Activated CD4-positive, alpha-beta T cell treated with anti-CD3 and anti-CD28 coated beads, Interleukin-2, amount 50 U/mL, for 24 hours (primary cell): ENCODE measurements at places on chromosomes 5 and 9.

DNA sequence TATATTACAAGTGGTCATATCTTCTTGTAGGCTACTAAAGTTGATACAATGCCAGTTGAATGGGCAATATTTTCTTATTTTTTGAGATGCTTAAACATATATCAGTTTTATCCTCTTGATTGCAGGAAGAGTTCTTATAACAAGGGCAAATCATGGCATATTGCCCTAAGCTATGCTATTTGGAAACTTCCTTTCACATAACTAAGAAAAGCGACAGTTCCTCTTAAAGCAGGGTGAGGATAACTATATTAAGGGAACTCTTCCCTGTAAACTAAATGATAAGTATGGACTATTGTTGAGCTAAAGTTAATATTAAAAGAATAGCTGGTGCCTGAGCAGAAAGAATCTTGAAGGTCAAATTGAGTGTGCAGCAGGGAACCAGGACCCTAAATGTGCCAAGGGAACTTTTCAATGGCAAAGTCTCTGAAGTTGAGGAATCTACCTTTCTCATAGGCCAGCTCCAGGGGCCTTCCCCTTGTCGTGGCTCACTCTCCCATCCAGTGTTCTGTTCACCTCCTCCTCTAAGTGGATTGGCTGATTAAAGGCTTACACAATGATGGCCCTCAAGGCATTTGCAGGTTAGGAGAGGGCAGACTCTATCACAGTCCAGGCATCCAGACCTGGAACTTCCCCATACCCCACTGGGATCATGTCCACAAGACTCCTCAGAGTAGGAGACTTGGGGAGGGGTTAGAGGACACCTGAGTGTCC is 26.8 kb downstream of the FYB1 start:
- DNase-seq: no peak

DNA sequence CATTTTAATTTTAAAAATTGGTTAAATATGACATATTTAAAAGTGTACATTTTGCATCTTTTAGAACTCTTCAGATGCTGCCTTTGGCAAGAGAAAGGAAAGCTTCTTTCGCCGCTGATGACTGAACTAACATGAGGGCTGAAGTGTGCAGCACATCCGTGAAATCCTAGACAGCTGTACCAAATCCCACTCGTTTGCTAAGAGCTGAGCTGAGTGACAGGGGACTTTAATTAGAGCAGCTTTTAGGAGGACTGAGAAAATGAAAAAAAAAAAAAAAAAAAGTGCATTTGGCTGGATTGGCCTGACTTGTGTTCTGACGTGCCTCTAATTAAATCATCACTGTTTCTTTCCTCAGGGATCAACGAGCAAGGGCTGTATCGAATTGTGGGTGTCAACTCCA is 271.3 kb downstream of the ARHGAP26 start:
- no peak for DNase-seq

- no peak for DNase-seq
Measured at GRCh38 chr5:91266184-91266705, 116.9 kb downstream of the ARRDC3 start.

GRCh38 chr5:12367973-12368372 is 463.7 kb upstream of the CTNND2 start:
- no peak for DNase-seq

DNA sequence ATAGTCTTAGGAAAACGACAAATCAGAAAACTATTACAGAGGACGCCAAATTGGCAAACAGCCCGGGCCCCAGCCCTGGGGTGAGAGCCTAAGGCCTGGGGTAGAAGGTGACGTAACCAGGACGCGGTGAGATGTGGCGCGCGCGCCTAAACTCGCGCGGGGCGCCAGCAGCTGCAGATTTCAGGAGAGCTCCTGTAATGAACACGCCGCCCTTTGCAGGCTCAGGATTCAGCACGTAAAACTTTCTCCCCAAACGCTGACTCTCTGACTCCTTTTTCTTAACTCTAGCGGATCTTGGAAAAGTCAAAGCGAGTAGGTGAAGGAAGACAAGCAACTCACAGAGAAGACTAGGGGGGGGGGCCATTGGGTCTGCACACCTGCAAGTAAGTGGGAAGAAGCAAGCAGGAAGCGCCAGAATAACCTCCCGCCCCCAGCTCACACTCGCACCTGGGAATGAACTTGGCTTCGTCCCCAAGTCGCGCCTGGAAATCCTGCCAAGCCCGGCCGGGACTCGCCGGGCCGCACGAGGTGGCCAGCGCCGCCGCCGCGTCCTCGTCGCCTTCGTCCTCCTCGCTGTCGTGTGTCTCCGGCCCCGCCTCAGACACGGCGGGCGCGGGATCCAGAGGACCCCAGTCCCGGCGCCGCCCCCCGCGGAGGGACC is 822 bp downstream of the RASEF start:
- DNase-seq: no peak

DNA sequence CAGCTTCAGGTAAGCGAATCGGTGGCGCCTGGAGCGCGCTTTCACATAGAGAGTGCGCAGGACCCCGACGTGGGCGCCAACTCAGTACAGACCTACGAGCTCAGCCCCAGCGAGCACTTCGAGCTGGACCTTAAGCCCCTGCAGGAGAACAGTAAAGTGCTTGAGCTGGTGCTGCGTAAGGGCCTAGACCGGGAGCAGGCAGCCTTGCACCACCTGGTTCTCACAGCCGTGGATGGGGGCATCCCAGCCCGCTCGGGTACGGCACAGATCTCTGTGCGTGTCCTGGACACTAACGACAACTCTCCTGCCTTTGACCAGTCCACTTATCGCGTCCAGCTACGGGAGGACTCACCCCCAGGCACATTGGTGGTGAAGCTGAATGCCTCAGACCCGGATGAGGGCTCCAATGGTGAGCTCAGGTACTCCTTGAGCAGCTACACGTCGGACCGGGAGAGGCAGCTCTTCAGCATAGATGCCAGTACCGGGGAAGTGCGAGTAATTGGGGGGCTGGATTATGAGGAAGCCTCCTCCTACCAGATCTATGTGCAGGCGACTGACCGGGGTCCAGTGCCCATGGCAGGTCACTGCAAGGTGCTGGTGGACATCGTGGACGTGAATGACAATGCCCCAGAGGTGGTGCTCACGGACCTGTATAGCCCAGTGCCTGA is 1.1 kb downstream of the PCDHAC2 start:
- DNase-seq: no peak

GRCh38 chr9:137448602-137448962 is 7.4 kb upstream of the ENTPD8 start:
- no peak for DNase-seq

DNA sequence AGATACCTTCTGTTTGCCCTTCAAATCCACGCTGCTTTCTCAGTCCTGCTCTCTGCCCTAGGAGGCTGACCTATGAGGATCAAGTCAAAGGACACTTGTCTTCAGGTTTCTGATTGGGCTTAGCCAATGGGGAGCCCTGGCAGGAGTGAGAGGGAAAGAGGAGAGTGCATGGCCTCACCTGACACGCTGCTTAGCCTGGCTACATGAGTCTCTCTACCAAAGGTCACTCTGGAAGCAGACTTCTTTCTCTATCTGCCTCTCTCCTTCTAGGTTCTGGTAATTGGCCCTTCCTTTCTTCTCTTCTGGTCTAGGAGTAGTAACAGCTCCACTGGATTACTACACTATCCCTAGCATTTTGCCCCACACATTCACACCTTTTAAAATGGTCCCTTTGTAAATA is 13.1 kb downstream of the ARSB start:
- DNase-seq: no peak

DNA sequence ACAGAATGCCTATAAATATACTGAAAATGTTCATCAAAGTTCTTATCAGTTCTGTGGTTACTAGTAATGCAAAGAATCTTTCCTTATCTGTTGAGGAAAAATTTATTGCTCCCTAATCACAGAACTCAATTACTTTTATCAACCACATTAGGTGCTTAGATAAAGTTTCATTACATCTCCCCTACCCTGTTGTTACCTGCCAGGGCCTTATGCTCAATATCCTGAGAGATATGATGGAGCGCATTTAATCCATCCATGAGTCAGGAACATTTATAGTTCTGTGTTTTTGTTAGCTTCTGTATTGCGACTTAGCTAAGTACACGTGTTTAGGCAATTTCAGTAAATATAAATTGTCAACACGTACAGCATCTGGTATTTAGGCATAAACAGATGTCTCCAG is 164.3 kb upstream of the ST8SIA4 start:
- no peak for DNase-seq

DNA sequence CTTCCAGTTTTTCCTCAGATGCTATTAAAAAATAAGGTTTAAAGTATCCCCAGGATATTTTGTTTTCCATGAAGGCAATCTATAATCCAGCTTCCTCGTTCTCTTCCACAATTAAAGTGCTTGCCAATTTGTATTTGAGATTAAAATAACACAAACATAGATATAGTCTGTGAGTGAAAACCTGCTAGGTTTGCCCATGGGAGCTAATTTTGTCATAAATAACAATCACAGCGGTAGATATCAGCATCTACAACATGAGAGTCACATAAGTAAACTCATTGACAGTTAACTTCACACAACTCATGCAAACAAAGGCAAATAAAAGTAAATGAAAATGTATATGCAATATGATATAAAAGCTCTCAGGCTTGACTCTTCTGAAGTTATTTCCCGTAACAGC is 29.2 kb upstream of the RASGRF2 start:
- DNase-seq: no peak

DNA sequence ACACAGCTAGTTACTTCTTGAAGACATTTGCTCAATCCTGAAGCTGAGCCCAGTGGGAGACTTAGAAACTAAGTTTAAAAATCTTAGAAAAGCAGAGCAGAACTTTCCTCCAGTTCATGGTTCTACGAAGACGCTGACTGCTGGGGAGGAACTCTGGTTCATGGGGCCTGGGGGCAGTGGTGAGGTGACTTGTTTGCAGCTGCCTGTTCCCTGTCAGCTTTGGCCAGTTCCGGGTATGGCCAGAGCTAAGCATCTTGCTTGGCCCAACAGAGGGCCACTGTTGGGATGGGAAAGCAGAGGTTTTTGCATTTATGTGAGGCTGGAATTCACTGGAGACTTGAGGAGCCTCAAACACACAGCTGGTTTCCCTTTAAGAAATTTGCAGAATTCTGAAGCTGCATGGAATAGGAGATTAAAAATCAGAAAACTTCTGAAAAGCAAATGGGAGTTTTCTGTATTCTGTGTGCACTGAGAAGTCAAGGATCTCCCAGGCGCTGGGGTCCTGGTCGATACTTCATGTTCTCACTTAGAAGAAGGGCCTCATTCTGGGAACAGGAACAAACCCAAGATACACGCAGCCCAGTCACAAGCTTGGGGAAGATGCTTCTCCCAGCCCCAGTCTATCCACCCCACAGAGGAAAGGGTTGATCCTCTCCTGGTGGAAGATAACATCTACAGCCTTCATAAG is 10.6 kb upstream of the HMHB1 start:
- DNase-seq: no peak

DNA sequence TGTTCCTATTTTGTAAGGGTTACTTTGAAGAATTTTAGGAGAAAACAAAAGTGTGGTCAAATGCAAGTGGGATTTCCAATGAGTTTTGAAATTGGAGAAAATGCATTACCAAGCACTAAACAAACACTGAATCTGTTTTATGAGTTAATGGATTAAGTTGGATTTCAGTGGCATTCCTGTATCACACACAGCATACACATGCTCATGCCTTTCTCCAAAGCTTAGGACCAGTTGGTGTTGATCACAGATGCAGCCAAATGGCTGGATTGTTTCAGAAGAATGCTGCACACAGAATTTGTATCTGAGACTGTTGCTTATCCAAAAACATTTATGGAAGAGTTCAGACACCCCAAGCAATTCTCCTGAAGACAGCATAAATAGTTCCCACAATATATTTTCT is 611.1 kb downstream of the ACTL7B start:
- DNase-seq: no peak

- DNase-seq: no peak
Measured at GRCh38 chr5:7927466-7928375, 58.8 kb downstream of the MTRR start.

- no peak for DNase-seq
Measured at GRCh38 chr5:159420940-159421339, 90.7 kb upstream of the IL12B start.

DNA sequence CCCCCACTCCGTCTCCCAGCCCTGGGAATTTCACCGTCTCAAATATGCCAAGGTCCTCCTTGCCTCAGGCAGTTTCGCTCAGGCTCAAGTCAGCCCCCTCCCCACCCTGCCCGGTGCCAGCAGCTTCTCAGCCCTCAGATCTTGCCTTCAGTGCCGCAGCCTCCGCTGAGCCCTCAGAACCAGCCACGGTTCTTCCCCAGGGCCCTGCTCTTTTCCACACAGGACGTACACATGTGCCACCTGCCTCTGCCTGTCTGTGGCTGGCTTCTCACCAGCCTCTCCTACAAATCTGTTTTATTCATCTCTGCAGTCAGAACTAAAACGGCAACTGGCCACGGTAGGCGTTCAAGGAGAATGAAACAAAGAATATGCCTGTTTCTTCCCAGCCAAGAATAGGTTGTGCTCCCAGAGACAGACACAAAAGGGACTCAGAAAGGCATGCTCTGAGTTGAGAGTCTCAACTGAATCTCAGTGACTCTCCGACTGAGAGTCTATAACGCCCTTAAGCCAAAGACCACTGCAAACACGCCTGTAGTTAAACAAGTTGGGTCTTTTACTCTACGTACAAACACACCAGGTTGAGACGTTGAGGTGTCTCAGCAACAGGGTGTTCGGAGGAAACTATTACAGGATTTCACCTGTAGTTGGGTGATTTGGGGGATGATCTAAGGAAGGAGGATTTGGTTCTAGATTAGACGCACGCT is 10.6 kb upstream of the GRIN1 start:
- no peak for DNase-seq

- DNase-seq: no peak
Measured at GRCh38 chr9:136472640-136473353, 10.0 kb downstream of the SEC16A start.

DNA sequence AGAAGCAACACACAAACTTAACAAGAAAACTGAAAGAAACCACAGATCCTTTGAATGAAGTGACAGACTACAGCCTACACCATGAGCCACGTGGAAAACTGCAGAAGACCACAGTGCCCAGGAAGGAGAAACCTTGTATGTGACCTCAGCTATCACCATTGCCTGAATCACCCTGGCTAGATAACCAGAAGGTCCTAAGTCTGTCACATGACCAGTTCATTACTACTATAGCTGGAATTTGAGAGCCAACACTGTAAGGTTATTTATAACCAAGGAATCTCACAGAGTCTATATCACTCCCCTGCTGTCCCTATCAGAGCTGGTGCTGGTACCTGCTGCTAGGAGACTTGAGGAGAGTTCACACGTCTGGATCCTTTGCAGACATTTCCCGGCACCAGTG is 90.3 kb upstream of the FBXL17 start:
- no peak for DNase-seq

GRCh38 chr9:95023217-95024003 is 294.1 kb downstream of the FANCC start:
- DNase-seq: no peak
